ENCODE measurements at places on chromosomes 12 and 14. TPM values are rescaled to one million over a fixed set of nuclear protein-coding genes. Genes with fewer than 3 reads are reported as not detected.

The EXOC5 gene
- total RNA-seq = 38.8 TPM

The NPFF gene
- total RNA-seq = not detected

The FAM90A1 gene
- not detected for total RNA-seq

The SERPINA10 gene
- total RNA-seq = not detected

The POTEM gene
- not detected for total RNA-seq

The DTX1 gene
- total RNA-seq = 0.42 TPM

The OR6C75 gene
- not detected for total RNA-seq

The PZP gene
- not detected for total RNA-seq

The GLT1D1 gene
- not detected for total RNA-seq

The CLEC4D gene
- not detected for total RNA-seq

The SPX gene
- total RNA-seq = 2.3 TPM

The RNASE7 gene
- total RNA-seq = not detected

The SLC22A17 gene
- total RNA-seq = 5.8 TPM

The TEX22 gene
- total RNA-seq = 0.18 TPM

The CRACR2A gene
- 1.9 TPM for total RNA-seq

The SIRT4 gene
- total RNA-seq = 0.80 TPM

The PLCZ1 gene
- not detected for total RNA-seq

The ZC2HC1C gene
- 3.0 TPM for total RNA-seq

The CLEC12A gene
- total RNA-seq = not detected

The ST8SIA1 gene
- total RNA-seq = not detected

The COPS7A gene
- 55.0 TPM for total RNA-seq

The MAP1LC3B2 gene
- 1.3 TPM for total RNA-seq

The TAS2R7 gene
- not detected for total RNA-seq

The DHH gene
- not detected for total RNA-seq

The TCL1B gene
- total RNA-seq = not detected

The BICDL1 gene
- total RNA-seq = 2.3 TPM

The CDCA3 gene
- 84.0 TPM for total RNA-seq

The ADAM21 gene
- total RNA-seq = 0.07 TPM

The TAS2R20 gene
- total RNA-seq = 0.07 TPM

The CCDC175 gene
- total RNA-seq = not detected

The PTGDR gene
- not detected for total RNA-seq

The NT5DC3 gene
- total RNA-seq = 7.6 TPM

The KCNH3 gene
- total RNA-seq = 2.7 TPM

The CCDC184 gene
- total RNA-seq = 3.4 TPM

The RNU4-1 gene
- not detected for total RNA-seq

The MSRB3 gene
- 24.3 TPM for total RNA-seq

The G2E3 gene
- total RNA-seq = 19.6 TPM

The PTPN21 gene
- 6.0 TPM for total RNA-seq

The CD4 gene
- total RNA-seq = not detected

The GPR84 gene
- total RNA-seq = not detected

The SLC17A8 gene
- not detected for total RNA-seq
